Upper lobe of right lung (tissue), 1 donor: ENCODE measurements at places on chromosomes 7 and 10. TPM values are rescaled to one million over a fixed set of nuclear protein-coding genes. Genes with fewer than 3 reads are reported as not detected.

Gene PNPLA8
- 27.4 TPM for total RNA-seq

DNA sequence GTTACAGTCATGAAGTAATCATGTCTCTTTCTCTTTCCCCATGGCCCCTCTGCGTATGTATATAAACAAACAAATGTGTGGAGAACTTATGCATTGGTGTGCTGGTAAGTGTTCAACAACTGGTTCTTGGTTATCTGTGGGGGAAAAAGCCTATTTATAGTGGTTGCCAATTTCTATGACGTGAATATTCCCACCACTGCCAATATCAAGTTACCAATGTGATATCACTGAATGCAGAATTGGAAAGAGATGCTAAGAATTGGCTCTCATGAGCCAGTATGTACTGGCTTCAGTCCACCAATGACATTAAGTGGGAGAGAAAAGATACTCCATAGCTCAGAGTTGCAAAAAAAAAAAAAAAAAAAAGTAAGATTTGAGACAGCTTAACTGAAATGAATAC lies 399.7 kb downstream of the REEP3 start:
- no peaks in the 10 kb centered on the region for H3K4me1 ChIP-seq
- H3K27ac ChIP-seq: no peak overlapping the region

DNA sequence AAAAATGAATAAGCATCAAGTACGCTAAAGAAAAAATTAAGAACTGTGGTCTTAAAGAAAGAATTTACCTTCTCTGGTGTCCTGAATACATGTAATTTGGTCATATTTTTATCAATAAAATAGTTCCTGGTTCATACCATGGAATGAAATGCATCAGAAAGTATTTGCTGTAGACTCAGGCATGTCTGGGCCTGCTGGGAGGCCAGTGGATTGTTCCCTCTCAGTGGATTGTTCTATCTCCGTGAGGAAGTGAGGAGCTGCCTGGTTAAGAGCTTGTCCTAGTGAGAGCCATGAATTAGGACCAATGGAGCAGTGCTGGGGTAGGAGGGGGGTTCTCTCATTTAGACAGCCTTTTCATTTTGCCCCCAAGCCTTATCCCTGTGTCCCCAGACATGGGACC lies 211.7 kb upstream of the HABP2 start:
- no peaks in the 10 kb centered on the region for H3K27me3 ChIP-seq
- no peak for DNase-seq
- no peaks in the 10 kb centered on the region for H3K4me1 ChIP-seq
- H3K36me3 ChIP-seq: no peaks in the 10 kb centered on the region
- no peak overlapping the region for H3K27ac ChIP-seq

- H3K27ac ChIP-seq: no peak overlapping the region
- no peaks in the 10 kb centered on the region for H3K36me3 ChIP-seq
- DNase-seq: no peak
- H3K4me1 ChIP-seq: no peaks in the 10 kb centered on the region
- H3K4me3 ChIP-seq: no peak overlapping the region
These were observed 130.8 kb downstream of the TCF7L2 start for GRCh38 chr10:113080925-113081229.

- no peak for DNase-seq
- no peaks in the 10 kb centered on the region for H3K27me3 ChIP-seq
- H3K4me3 ChIP-seq: no peak overlapping the region
- H3K4me1 ChIP-seq: peaks cover 8% of the 10 kb centered on the region
- no peaks in the 10 kb centered on the region for H3K36me3 ChIP-seq
- no peak overlapping the region for H3K27ac ChIP-seq
These were observed 31.0 kb downstream of the DENND2A start for GRCh38 chr7:140609646-140610045.

GRCh38 chr7:27745064-27745583 lies 5.2 kb downstream of the TAX1BP1 start:
- H3K27ac ChIP-seq: no peak overlapping the region
- no peak overlapping the region for H3K4me3 ChIP-seq
- DNase-seq: no peak
- no peaks in the 10 kb centered on the region for H3K27me3 ChIP-seq
- H3K4me1 ChIP-seq: peaks cover 44% of the 10 kb centered on the region
